Psoas muscle (tissue), 8 donors: ENCODE measurements at places on chromosomes 1 and 21.
A peak's percentile ranks its signal among the peaks of the same experiment; 100 is the strongest.

GRCh38 chr1:39272027-39272797, 67.7 kb downstream of the MACF1 start:
- DNase-seq, result no peak

DNA sequence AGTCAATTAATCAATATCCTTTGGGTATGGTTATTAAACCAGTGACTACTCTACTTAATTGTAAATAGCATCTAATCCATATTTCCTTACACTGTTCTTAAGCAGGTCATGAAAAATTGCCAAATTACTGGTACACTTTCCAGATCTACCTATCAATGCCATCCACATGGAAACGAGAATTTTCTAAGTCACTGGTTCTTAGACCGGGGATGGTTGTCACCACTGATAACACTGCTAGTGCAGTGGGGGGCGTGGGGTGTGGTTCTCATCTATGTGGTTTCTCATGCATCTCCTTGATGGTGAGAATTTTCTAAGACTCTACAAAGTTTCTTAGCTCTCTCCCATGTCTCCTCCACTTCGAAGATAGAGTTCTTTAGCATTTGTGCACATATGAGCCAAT, 63.7 kb upstream of the COG2 start:
- no peak for DNase-seq

DNA sequence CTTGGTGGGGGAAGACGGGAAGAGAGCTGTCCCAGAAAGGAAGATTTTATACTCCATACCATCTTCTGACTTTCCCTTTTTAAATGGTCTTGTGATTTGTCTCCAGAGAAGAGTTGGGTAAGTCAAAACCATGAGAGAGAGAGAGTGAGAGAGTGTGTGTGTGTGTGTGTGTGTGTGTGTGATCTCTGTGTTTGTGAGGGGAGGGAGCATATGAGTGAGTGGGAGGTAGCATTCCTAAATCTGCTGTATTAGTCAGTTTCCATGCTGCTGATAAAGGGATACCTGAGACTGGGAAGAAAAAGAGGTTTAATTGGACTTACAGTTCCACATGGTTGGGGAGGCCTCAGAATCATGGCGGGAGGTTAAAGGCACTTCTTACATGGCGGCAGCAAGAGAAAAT, 102.0 kb upstream of the VANGL1 start:
- DNase-seq, result no peak

DNA sequence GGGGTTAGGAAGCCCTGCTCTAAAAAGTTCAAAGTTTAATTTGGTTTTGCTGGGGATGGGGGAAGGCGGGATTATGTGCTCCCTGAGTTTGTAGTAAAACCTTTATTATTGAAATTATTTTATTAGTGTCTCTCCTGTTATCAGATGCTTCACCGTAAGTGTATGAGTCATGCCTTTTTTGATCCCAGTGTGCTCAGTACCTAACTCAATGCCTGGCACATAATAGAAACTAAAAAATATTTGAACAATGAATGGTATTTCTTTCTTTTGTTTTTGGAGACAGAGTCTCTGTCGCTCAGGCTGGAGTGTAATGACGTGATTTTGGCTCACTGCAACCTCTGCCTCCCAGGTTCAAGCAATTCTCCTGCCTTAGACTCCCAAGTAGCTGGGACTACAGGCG, 6.4 kb downstream of the SNRPE start:
- DNase-seq, result no peak

DNA sequence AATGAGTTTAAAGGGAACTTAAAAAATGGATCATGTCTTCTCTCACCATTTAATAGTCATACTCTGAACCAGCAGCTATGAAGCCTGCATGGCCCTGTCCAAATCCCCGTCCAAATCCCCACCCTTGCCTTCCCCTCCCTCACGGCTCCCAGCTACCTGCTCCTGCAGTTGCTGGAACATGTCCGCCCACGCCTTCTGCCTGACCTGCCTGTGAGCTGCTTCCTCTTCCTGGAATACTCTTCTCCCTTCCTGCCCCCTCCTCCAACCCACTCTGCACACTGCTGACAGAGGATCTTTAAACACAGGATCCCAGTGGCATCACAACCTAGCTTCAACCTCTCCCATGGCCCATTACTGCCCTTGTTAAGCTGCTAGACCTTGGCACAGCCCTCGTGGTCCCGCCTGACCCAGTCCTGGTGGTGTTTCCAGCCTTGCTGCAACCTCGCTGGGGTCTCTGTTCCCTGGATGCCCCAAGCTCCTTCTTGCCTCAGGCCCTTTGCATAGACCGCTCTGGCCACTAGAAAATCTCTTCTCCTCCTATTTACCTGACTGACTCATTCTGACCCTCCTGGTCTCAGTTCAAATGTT, 118.3 kb downstream of the PTPRU start:
- DNase-seq, result no peak

DNA sequence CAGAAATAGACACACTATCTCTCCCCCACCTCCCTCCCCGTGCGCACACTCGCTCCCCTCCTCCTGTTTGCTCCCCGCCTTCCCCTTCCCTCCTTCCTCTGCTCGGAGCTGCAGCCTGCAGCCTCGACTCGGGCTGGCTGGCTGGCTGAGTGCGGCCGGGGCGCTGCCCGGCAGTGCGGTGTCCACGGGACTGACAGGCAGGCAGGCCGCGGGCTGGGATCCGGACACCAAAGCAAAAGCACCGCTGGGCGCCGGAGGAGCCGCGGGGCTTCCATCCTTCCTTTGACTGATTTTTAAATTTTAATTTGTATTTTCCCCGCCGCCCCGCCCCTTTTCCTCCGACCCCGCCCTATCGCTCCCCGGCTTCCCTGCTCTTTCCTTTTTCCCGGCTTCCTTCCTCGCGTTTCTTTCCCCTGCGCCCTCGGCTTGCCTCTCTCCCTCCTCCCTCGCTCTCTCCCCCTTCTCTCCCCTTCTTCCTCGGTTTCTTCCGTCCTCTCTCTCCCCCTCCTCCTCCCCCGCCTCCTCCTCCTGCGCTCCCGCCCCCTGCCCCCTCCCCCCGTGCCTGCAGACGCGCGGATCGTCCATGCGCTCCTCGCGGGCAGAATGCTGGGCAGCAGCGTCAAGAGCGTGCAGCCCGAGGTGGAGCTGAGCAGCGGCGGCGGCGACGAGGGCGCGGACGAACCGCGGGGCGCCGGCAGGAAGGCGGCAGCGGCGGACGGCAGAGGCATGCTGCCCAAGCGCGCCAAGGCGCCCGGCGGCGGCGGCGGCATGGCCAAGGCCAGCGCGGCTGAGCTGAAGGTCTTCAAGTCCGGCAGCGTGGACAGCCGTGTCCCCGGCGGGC, 109.4 kb downstream of the NAV1 start:
- DNase-seq, result peak; percentile 57
